Progenitor cell of endocrine pancreas (in vitro differentiated cells): ENCODE measurements at places on chromosomes 7 and 10. TPM values are rescaled to one million over a fixed set of nuclear protein-coding genes. Genes with fewer than 3 reads are reported as not detected.

GRCh38 chr10:95253007-95253406 is 37.8 kb downstream of the PDLIM1 start:
- no peaks in the 10 kb centered on the region for H3K27me3 ChIP-seq
- DNase-seq, result no peak
- H3K4me3 ChIP-seq, result no peak overlapping the region
- H3K36me3 ChIP-seq, result peaks cover 30% of the 10 kb centered on the region
- peaks cover 6% of the 10 kb centered on the region for H3K4me1 ChIP-seq

- no peaks in the 10 kb centered on the region for H3K4me1 ChIP-seq
- H3K36me3 ChIP-seq, result no peaks in the 10 kb centered on the region
- no peak overlapping the region for H3K4me3 ChIP-seq
These were observed 142.1 kb downstream of the GRID1 start for GRCh38 chr10:86224354-86225102.

The CFAP46 gene
- 12.5 and 15.4 TPM in 2 replicates for total RNA-seq

The GPRIN2 gene
- total RNA-seq, result 14.0 and 19.8 TPM in 2 replicates
